ENCODE measurements at places on chromosomes 4 and X. TPM values are rescaled to one million over a fixed set of nuclear protein-coding genes. Genes with fewer than 3 reads are reported as not detected.

The TLL1 gene
- total RNA-seq = not detected

The WNK3 gene
- total RNA-seq = 0.42 TPM

The ATP2B3 gene
- total RNA-seq = not detected

The ZNF157 gene
- total RNA-seq = 0.63 TPM

The SEPSECS gene
- total RNA-seq = 22.2 TPM

The OCRL gene
- 2.2 TPM for total RNA-seq

The CCDC110 gene
- not detected for total RNA-seq

The GAB3 gene
- 10.1 TPM for total RNA-seq
